Astrocyte (in vitro differentiated cells and primary cell): ENCODE measurements at places on chromosomes 5 and 9.

GRCh38 chr5:74640954-74641734, 616 bp upstream of the ENC1 start:
- peak; percentile 72 for DNase-seq

DNA sequence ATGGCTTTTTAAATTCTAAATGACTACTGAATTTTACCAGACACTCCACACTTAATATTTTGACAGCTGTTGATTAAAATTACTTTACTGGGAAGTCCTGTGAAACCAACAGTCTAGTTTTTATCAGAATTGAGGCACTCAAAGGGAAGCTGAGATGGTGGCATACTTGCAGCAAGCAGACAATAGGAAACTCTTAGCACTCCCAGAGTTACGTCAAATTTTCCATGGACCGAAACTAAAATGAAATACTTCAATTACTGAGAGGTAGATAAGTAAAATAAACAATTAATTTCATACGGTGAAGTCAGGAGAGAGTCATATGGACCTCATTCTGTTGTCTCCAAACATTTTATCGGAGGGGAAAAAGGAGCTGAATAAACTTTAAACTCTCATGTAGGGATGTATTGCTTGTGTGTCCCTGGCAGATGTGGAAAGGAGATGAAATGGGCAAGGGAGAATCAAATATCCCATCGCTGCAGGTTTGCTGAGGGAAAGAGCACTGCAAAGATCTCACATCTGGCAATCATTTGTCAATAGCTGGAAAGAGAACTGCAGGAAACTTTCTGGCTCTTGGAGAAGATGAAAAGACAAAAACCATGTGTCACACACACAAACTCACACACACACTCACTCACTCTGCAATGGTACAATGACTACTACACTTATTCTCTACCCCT, 189.4 kb downstream of the BNC2 start:
- DNase-seq: peak; percentile 75

- no peak for DNase-seq
Measured at GRCh38 chr5:4625206-4625896, 514.8 kb upstream of the ADAMTS16 start.

DNA sequence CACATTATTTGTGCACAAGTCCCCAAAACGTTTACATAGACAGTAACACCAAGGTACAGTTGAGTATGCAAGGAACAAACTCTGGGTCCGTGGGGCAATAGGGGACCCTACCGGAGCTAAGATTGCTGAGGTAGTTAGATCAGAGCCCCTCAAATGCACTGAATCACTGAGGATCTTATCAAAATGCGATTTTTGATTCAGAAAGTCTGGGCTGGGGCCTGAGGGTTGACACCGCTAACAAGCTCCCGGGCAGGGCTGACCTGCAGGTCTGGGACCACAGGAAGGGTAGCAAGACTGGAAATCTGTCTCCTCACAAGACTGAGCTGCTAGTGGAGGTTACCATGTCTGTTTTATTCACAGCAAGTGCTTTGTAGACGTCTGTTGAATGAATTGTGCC, 1.8 kb upstream of the IL3 start:
- DNase-seq: no peak

GRCh38 chr5:169694091-169694625, 57.1 kb downstream of the DOCK2 start:
- DNase-seq: peak; percentile 59

DNA sequence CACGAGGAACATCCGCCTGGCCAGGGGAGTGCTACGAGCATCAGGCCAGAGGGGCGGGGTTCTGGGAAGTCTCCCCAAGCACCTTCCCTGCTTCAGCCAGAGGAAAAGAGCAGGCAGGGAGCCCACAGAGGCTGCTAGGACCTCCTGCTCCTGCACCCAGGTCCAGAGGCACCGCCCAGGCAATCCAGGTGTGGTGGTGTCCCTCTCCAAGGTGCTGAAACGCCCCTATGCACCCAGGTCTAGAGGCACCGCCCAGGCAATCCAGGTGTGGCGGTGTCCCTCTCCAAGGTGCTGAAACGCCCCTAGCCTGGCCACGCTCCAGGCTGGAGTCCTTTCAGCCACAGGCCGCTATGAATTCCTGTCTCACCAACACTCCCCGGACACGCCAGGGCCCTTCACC, 10.7 kb upstream of the UBAC1 start:
- DNase-seq: no peak

- no peak for DNase-seq
Measured at GRCh38 chr5:166916021-166916420, 1375.4 kb upstream of the WWC1 start.
